ENCODE measurements at places on chromosomes 5 and 9.

- DNase-seq: no peak
These were observed 79.2 kb downstream of the AGTPBP1 start for GRCh38 chr9:85662573-85662972.

DNA sequence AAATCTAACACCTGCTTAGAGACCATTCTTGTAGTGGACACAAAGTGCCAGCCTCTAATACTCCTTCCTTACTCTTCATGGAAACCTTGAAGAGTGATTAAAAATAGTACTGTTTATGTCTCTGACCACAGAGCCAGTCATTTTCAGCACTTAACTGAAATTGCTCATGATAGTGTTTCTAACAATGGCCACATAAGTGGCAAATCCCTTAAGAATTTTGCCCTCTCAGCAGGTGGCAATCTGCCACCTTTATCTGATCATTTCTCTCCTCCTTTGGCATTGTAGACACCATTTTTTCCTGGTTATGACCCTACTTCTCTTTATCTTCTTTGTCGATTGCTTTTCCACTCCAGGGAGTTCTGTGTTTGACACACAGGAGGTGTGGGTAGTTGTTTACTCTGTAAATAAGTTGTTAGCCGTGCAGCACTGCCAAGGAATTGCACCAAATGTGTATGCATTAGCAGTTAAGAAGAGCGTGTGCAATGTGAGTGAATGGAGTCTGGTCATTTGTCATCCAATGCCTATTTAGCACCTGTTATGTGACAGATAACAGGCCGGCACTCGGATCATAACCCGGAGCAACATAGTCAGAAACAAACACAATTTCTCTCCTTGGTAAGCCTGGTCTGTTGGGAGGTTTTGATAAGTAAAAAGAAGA, 36.8 kb upstream of the STARD4 start:
- no peak for DNase-seq

DNA sequence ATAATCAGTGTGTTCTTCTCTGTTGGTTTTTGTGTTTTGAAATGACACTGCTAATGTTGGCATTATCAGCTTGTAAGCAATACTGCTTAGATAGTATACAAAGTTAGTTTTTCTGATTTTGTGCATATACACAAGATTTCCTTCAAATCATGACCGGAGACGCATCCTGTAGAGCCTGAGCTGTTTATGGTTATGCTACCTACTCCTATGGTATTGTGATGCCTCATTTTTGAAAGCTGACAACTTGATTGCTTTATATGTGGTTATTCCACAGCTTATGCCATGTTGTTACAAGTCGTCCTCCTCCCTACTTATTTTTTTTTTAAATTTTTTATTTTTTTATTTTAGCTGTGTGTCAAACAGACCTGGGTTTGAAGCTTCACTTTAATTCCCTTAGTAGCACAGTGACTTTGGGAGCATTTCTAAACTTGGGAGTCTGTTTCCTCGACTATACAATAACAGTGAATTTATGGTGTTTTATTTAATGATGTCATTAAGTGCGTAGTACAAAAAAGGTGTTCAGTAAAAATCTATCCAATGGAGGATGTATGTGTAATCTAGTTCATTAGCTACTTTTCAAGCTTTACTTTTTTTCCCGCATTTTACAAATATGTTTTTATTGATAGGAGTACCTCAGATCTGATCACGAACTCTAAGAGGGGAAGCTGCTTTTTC, 59.5 kb downstream of the PARP8 start:
- no peak for DNase-seq

GRCh38 chr5:179201986-179202385, 141.8 kb downstream of the ZNF354C start:
- DNase-seq: no peak

DNA sequence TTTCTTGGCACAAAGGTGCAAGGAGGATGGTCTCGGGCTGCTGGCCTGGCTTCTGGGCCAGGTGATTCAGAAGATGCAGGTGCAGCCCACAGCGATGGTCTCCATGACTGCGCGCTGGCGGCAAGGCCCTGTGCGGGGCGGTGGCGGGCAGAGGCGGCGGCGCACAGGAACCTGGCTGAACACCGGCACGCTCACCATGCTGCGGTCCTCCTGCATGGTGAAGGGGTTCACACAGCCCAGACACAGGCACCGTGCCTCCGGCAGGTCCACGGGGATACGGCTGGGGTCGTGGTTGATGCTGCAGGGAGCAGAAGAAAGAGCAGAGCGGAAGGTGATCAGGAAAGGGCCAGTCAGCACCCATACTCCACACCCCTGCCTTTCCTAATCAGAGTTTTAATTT, 4.8 kb downstream of the IL17B start:
- DNase-seq: no peak

DNA sequence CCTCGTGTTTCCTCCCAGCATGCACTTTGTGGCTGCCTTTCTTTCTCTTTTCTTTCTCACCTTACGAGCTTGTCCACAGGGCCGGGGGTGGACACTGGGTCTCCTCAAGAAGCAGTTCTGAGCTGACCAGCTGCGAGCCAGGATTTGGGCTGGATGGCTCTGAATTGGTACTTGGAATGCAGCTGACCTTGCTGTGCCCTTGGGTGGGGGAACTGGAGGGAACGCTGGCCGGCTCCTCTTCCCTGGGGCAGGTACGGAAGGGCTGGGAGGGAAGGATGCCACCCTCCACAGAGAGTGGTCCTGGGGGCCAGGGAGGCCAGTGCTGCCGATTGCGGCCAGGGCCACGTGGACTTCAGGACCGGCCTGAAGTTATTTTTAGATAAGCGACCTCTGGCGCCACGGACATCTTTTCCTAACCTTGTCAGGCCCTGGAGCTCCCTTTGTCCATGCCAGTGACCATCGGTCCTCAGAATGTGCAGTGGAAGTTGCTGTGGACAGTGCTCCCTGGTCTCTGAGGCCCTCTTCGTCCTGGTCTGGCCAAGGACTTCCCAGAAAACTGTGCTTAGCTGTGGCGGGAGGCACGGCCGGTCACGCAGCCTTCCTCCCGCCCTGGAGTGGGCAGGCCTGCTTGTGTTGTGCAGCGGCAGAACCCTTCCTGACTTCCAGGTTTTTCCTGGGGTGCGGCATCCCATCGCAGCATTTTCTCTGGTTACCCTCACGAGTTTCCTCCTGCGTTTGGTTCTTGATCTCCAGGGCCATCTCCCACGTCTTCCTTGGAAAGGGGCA, 13.5 kb upstream of the AHRR start:
- DNase-seq: no peak

DNA sequence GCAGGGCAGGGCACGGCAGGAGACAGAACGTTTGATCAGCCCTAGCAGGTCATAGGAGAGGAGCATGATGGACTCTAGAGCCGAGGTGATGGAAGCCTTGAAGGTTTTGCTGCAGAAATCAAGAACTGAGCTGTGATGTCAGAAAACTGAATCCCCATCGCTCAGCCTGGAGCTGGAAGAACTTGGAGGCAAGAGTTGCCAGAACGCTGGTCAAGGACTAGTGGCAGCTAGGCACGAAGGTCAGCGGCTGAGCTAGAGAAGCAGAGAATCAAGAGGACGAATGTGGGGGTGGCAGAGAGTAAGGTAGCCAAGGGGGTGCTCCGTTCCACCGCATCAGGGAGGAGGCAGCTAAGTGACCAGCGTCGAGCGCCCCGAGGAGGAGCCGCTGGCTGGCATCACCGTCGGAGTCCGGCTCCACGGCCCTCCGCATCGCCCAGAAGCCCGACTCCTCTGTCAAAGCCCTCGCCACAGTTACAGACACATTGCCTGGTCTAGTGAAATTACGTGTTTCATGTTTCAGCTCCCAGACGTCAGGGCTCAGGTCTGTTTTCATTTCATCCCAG, 1.2 kb upstream of the GALNT10 start:
- no peak for DNase-seq

- no peak for DNase-seq
These were observed 316.0 kb upstream of the DMAC1 start for GRCh38 chr9:8115570-8115969.

DNA sequence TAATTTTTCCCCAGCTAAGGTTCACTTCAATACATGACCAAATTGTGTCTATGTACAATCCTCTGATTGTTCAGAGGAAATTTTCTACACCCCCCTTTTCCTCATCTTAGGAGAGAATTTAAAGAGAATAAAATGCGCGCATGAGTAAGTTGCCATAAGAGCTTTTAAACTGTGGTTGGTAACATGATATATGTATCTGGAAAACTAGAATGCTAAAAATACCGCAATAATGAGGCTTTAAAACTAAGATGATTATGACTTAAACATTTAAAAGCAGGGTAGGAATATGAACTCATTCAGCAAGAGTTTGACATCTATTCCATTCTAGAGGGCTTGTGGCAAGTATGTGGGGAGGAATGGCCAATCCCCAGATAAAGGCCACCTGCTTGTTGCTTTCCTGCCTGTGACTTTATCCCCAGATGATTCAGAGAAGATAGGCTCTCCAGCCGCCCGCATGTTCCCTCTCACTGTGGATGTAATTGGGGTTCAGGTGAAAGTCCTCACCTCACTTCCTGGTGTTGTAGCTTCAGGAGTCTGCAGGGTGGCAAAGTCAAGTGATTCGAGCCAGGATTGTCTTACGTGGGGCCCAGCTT, 26.5 kb upstream of the BASP1 start:
- DNase-seq: peak; percentile 54

- peak; percentile 61 for DNase-seq
These were observed 1717.9 kb downstream of the EFNA5 start for GRCh38 chr5:105952875-105953274.

DNA sequence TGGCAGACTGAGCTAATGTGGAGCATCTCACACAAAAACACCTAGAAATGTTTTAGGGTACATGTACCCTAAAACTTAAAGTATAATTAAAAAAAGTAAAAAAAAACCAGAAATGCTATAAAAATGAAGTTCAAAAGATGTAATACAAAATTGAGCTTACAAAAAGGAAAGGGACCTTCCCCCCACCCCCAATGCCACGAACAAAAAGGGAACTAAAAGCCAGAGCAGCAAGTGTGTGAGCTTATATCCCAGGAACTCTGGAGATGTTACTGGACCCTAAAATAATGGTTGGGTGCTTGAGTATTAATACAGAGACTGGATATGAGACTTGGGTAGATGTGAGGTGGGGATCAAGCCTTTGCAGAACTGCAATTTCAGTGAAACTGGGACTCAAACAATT, 11.0 kb downstream of the SPATA9 start:
- no peak for DNase-seq

DNA sequence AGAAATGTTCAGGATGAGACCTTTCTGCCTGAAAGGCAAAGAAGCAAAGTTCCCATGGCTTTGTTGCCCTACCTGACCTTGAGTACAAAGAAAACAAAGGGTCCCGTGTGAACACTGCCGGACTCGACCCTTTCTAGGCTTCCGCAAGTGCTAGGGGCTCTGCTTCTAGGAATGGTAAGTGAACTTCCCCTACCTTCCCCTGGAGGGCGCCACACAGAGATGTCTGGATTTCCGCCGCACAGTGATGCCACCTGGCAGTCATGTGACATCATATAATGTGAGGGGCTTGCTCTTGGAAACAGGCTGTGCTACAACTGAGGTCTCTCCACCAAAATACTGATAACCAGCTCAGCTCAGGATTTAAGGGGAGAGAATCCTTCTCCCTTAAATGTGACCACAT, 56.6 kb downstream of the HSD17B3 start:
- no peak for DNase-seq

GRCh38 chr5:59341155-59341554, 552.4 kb downstream of the PDE4D start:
- DNase-seq: no peak

GRCh38 chr5:56569076-56569475, 246.3 kb upstream of the MAP3K1 start:
- peak; percentile 3 for DNase-seq

DNA sequence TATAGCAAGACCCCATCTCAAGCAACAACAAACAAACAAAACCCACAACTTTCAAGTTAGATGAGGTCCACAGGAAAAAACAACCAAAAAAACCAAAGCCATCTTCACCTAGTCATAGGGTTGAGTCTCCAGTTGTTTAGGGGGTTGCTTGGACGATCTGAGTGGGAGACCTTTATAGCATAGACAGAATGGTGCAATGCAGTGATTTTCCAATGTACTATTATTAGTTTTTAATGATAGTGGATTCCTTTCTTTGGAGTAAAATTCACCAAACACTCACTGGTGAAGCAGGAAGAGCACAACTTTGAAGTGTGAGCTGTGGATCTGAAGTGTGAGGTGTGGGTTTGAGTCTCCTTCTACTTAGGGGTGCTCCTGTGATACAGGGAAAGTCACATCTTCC, 67.0 kb upstream of the KLF9 start:
- no peak for DNase-seq

DNA sequence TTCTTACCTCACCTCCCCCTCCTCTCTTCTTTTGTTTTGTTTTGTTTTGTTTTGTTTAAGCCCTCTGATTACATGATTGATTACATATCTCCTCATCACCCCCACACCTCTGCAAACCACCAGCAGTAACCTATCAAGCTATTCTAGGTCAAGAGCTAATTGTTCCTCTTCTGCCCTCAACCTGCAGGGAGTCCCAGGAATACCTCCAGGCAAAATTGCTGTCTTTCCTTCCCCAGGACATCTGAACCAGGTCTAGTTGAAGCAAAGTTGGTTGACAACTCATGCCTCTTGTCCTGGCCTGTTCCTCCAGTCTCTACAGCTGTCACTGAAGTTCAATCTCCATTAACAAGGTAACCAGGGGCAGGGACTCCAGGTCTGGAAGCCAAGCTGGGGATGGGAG, 80.0 kb upstream of the PTGER4 start:
- no peak for DNase-seq

DNA sequence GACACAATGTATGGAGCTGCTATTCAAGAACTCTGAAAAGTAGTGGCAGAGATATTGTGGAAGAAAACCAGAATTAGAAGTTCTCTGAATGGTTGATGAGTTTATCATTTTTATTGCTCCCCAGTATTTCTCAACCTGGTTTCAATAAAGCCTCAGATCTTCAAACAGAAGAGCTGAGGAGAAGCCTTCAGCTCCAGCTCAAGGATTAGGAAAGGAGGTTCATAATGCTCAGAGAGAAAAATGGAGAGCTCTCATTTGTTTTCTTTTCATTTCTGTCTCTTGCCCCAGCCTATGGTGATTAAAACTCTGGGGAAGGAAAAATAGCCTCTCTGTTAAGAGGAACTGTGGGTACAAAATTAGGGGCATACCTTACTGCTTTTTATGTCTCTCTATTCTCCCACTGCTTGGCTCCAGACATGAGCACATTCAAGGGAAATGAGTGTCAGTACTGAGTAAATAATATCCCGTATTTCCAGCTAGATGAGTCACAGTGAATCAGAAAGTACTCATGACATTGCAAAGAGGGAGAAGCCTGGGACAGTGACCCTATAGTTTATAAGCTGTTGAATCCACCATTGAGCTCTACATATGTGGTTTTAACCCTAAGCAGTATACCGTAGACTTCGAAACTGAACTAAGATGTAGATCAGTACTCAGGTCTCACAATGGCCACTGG, 138.1 kb downstream of the EMB start:
- no peak for DNase-seq

DNA sequence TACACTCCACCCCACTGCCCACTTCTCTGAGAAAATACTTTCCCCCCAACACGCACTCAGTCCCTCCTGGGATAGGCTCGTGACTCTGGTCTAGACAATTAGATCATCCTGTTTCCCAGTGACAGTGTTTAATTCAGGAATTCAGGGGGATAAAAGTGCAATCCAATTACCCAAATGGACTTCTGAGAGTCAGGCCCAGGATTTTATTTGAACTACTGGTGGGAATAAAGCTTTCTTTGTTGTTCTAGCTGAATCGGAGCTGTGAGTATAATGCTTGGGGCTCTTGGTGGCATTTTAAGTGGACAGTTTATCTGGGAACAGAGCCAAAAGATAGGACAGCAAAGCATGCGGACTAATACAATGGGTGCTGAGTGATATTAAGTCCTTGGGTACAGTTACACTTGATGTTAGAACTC, 683.3 kb downstream of the MAT2B start:
- no peak for DNase-seq

Data from fibroblast of gingiva (primary cell).